ENCODE measurements at places on chromosomes 7 and 10.

GRCh38 chr7:86969865-86970264, 89.6 kb downstream of the ELAPOR2 start:
- no peak for DNase-seq

DNA sequence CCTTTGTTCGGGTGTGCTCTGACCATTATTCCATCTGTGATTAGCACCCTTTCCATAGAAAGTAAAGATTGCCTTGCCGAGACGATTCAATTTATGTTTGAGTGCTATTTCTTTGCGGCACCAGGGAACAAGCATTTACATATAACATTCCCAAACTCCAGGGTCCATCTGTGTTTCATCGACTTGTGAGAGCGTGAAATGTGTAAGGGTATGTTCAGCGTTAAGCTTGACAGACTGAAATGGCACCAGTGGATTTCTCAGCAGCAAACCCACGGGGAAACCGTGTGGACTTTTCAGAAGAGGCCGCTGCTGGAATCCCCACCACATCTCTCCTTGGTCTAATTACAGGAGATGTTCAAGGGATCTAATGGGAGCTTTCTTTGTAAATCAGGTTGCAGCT, 270.5 kb downstream of the TCERG1L start:
- no peak for DNase-seq

GRCh38 chr7:104018425-104018824, 29.0 kb upstream of the RELN start:
- DNase-seq: no peak

- no peak for DNase-seq
Observed at GRCh38 chr7:27567266-27567665, 95.4 kb downstream of the HIBADH start.

DNA sequence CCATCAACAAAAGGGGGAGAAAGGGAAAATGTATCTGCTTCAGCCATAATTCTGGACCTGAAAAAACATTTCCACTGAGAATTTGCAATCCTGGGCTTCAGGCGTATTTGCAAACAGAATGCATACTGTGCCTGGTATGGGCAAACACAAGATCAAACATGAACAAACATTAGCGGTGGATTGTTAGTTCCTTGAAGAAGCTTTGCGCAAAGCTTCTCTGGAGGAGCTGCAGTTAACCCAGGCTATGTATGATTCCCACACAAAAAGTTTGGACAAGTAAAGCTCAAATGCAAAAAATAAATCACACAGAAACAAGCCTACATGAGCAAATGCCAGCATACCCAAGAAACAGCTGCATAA, 20.4 kb upstream of the HILPDA start:
- DNase-seq: no peak

DNA sequence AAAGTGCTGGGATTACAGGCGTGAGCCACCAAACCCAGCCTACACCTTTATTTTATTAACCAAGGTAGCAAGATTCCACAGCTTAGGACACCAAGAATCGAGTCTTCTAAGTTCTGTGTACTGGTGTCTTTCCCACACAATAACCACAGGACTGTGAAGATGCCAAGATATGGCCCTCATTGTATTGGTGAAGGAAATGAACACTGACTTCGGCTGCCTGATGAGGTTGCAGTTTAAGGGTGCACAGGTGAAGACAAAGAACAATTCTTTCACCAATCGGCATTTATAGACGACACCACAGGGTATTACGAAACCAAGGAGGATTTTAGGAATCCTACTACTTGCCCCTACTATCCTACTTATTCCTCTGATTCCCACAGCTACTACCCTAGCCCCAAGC, 47.5 kb upstream of the SVOPL start:
- DNase-seq: no peak

- DNase-seq: no peak
Observed at GRCh38 chr10:112279433-112279832, 3.8 kb upstream of the TECTB start.

DNA sequence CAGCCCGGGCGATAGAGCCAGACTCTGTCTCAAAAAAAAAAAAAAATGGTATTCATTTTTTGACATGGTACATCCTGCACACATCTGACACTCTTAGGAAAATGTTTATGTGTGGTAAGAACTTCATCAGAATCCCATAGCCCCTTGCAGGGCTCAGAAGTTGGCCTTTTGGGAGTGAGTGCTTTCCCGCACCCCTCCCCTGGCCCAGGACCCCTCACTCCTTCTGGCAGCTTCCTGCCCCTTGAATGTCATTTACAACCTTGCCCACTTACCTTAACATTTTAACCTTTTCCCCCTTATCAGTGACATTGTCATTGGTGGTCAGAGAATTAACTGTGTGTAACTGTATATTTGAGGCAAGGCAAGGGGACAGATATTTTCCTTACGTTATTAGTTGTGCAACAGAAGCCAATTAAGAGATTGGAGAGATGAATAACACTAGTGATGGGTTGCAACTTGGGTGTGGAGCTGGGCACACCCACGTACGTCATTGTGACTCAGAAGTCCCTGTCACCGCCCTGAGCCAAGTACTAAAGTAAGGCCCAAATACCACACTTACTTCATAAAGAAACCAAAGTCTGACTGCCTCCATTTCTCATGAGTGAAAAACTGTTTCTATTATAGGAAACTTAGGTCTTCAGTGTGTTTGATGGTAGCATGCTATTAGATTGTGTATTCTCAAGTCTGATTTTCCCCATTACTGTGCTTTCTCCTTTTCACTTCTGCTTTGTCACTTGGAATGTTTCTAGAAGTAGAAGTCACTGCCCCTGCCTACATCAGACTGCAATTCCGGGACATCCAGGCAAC, 31.6 kb downstream of the OGDH start:
- no peak for DNase-seq
